ENCODE measurements at places on chromosomes 5 and 9. TPM values are rescaled to one million over a fixed set of nuclear protein-coding genes. Genes with fewer than 3 reads are reported as not detected.
A peak's percentile ranks its signal among the peaks of the same experiment; 100 is the strongest.

The SPINK6 gene
- not detected for total RNA-seq

- no peaks in the 10 kb centered on the region for H3K4me1 ChIP-seq
- DNase-seq: no peak
- no peak overlapping the region for H3K4me3 ChIP-seq
- H3K27me3 ChIP-seq: no peaks in the 10 kb centered on the region
- H3K36me3 ChIP-seq: no peaks in the 10 kb centered on the region
- no peak overlapping the region for H3K27ac ChIP-seq
Measured at GRCh38 chr9:13816837-13817236, 497.1 kb downstream of the NFIB start.

The APC gene
- total RNA-seq: 37.2 TPM

GRCh38 chr5:135895474-135896006 is at the start of gene IL9:
Gene IL9 (minus strand): TSS chr5:135895841. CDS start chr5:135895816, 25 bp downstream.
- H3K36me3 ChIP-seq: no peaks in the 10 kb centered on the region
- no peak for DNase-seq
- no peak within 1 kb of the TSS for H3K4me3 ChIP-seq
- H3K4me1 ChIP-seq: peaks cover 25% of the 10 kb centered on the region
- no peak within 1 kb of the TSS for H3K27ac ChIP-seq

DNA sequence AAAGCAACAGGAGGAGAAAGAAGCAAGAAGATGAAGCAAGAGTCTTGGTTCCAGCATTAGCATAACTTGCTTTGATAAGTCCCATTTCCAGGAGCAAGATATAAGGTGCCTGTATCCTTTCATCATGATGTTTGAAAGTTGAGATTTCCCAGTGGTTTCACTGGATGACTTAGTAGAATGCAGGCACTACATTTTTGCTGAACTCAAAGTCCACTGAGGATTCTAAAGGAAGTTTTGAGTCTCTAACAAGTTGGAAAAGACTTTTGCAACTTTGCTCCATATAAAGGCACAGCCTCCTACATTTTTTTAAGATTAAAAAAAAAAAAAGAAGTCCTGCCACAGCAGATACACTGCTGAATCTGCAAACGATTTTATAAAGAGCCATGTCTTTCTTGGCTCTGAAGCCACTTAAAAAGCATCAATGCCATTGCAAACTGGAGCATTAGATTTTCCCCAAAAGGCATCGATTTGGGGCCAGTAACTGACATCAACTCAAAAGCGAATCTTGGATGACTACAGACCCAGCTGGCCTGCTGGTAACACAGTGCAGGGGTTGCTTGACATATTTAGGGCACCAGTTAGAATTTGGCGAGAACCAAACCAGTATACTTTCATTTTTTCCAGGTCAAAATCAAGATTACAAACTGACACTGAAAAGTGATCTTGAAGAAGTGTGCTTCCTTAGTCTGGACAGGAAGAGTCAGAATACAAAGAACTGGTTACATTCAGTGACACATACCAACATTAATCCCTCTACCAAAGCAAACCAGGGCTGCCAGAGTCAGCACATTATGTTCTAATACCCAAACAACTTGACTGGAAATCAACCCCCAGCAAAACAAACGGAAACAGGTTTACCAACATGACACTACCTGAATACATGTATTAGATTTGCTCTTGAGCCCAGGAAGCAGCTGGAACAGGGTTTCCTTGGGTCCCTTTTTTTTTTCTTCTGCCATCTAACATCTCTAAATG is 39.1 kb upstream of the KCNV2 start:
- H3K27me3 ChIP-seq: no peaks in the 10 kb centered on the region
- no peak for DNase-seq
- no peaks in the 10 kb centered on the region for H3K36me3 ChIP-seq
- no peak overlapping the region for H3K27ac ChIP-seq

- no peak overlapping the region for H3K4me3 ChIP-seq
- no peaks in the 10 kb centered on the region for H3K4me1 ChIP-seq
- H3K27ac ChIP-seq: no peak overlapping the region
- H3K27me3 ChIP-seq: no peaks in the 10 kb centered on the region
- H3K36me3 ChIP-seq: no peaks in the 10 kb centered on the region
- no peak for DNase-seq
Measured at GRCh38 chr5:90483206-90483605, 8.5 kb downstream of the POLR3G start.

- H3K36me3 ChIP-seq: no peaks in the 10 kb centered on the region
- H3K27ac ChIP-seq: no peak overlapping the region
- H3K27me3 ChIP-seq: no peaks in the 10 kb centered on the region
- no peak overlapping the region for H3K4me3 ChIP-seq
Measured at GRCh38 chr9:136876476-136876875, 9.8 kb upstream of the TRAF2 start.

DNA sequence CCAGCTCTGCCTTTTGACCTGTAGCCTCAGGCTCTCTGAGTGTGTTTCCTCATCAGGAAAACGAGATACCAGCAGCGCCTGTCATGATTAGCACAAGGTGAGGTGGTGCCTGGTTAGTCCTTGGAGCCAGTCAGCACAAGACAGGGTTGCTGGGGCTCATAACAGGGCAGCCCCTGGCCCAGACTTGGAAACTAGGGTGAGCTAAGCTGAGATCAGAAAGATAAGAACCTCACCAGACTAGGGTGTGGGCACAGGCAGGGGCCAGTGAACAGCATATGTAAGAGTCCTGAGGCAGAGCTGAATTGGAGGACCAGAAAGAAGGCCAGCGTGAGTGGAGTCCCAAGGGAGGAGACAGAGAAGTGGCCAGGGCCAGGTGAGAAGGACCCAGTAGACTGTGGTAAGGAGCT is 42.7 kb upstream of the FUBP3 start:
- H3K27me3 ChIP-seq: peaks cover 36% of the 10 kb centered on the region
- no peaks in the 10 kb centered on the region for H3K36me3 ChIP-seq
- DNase-seq: no peak
- H3K4me3 ChIP-seq: no peak overlapping the region

- H3K27me3 ChIP-seq: no peaks in the 10 kb centered on the region
- no peak overlapping the region for H3K27ac ChIP-seq
Measured at GRCh38 chr5:111518777-111519176, 6.4 kb upstream of the STARD4 start.

The PLAC8L1 gene
- total RNA-seq: 0.46 TPM

GRCh38 chr9:122954253-122954691 is 13.5 kb downstream of the RABGAP1 start:
- DNase-seq: no peak
- no peak overlapping the region for H3K4me3 ChIP-seq
- no peaks in the 10 kb centered on the region for H3K36me3 ChIP-seq
- H3K27ac ChIP-seq: no peak overlapping the region
- peaks cover 7% of the 10 kb centered on the region for H3K4me1 ChIP-seq

DNA sequence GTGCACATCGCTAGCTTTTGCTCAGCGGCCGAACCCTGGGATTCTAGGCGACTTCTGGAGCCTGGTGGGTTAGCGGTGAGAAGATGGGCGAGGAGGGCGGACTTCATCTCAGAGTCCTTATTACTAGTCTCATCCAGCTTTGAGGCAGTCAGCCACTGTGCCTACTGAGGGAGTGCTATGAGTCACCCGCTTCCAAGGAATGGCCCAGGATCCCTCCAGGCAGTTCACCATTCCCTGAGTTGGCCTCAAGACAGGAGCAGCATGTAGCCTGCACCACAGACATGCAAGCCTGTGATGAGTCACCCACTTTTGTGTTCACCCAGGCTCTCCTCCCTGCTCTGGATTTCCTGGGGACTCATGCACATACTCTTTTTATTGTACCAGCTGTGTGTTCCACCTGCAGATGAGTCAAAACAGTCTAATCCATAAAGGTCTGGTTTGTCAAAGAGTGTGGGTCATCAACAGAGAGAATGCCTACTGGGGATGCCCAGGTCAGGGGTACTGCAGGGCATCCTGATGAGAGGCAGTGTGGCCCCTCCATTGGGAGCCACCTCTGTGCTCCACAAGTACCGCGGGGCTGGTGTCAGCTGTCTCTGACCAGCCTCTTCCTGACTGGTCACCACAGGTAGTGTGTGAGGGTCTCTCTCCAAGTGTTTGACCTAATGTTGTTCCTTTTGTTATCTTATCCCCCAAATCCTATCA is 20.2 kb downstream of the SLC22A5 start:
- H3K4me1 ChIP-seq: peaks cover 6% of the 10 kb centered on the region
- peak overlapping the region; percentile 71 for H3K27ac ChIP-seq
- H3K36me3 ChIP-seq: peaks cover 11% of the 10 kb centered on the region
- DNase-seq: no peak
- H3K4me3 ChIP-seq: no peak overlapping the region

The TRIM14 gene
- 5.0 TPM for total RNA-seq

- peaks cover 27% of the 10 kb centered on the region for H3K4me1 ChIP-seq
- no peaks in the 10 kb centered on the region for H3K27me3 ChIP-seq
- no peaks in the 10 kb centered on the region for H3K36me3 ChIP-seq
- peak; percentile 65 for DNase-seq
Measured at GRCh38 chr9:110192531-110193261, 15.3 kb downstream of the C9orf152 start.

GRCh38 chr9:2291980-2292704 is 277.0 kb downstream of the SMARCA2 start:
- DNase-seq: peak; percentile 75
- H3K4me1 ChIP-seq: no peaks in the 10 kb centered on the region
- H3K36me3 ChIP-seq: no peaks in the 10 kb centered on the region
- no peaks in the 10 kb centered on the region for H3K27me3 ChIP-seq
- no peak overlapping the region for H3K4me3 ChIP-seq

DNA sequence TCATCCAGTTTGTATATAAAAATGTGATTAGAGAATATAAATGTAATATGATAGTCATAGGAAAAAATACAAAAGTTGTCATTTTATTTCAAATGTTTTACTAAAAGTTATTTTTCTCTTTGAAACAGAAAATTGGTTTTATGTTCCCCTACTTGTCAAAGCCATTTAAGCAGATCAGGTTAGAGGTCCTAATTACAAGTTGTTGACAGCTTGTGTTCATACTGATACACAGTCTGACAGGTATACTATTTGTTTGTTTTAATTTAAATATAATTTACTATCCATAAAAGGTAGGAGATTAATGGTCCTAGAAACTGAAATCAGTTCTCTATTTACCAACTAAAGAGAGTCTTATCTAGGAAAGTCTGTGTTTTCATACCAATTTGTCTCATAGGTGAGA is 250.4 kb upstream of the TMEM161B start:
- H3K4me3 ChIP-seq: no peak overlapping the region
- H3K27ac ChIP-seq: no peak overlapping the region
- H3K4me1 ChIP-seq: no peaks in the 10 kb centered on the region
- no peak for DNase-seq
- no peaks in the 10 kb centered on the region for H3K27me3 ChIP-seq

The GABRG2 gene
- total RNA-seq: 0.46 TPM

The FOXD4L3 gene
- 0.21 TPM for total RNA-seq

The PPP2R2B gene
- total RNA-seq: 0.94 TPM

The KCTD16 gene
- 0.63 TPM for total RNA-seq

DNA sequence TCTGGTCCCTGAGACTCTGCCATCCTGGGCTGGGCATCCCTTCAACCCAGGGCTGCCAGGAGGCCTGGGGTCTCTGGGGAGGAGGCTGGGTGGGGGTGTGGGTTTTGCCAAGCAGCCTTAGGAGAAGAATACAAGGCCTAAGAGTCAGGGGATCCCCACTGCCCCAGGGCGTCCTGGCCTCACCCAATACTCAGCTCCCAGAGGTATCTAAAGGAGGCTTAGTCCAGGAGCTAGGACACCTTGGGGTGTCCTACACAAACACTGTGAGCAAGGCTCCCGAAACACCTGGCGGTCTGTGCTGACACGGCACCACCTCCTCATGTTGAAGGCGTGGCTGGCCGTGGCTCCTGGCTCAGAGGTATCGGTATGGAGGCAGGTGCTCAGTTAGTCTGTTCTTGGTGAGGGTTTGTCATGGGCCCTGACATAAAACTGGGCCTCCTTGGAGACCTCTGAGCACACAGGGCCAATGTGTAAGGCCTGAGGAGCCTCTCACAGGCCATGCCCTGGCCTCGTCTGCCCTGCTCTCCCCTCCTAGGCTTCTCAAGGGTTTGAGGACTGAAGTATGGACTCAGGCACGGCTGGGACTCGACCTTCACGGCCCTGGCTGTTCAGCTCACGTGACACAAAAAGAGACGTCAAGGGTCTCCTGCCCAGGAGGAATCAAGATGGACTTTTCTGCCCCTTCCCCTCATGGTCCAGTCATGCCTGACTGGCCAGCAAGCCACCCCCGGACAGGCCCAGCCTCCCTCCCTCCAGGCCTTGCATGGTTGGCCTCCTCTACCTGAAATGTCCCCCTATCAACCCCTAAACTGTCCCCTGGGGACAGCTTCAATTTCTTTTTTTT is 277.3 kb downstream of the FSTL4 start:
- H3K4me1 ChIP-seq: no peaks in the 10 kb centered on the region
- no peak overlapping the region for H3K27ac ChIP-seq
- DNase-seq: no peak

GRCh38 chr9:95516221-95516733 is 494 bp downstream of the PTCH1 start:
- no peak for DNase-seq
- H3K27me3 ChIP-seq: no peaks in the 10 kb centered on the region
- H3K4me1 ChIP-seq: peaks cover 6% of the 10 kb centered on the region
- H3K27ac ChIP-seq: no peak overlapping the region

DNA sequence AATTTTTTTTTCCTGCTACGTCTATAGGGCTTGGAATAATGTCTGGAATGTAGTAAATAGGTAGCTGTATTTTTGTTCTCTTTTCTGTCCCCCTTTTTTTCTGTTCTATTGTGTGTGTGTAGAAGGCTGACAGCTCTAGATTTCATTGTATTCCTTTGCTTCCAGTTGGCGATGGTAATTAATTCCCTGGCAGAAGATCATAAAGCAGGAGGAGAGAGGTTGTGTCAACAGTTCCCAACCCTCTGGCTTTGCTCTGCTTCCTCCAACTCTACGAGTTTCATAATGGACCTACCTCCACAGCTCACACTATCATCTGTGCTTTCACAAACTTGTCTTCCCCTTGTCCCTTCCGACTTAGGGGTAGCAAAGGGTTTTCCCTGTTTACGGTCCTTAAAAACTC is 117.9 kb upstream of the CDH18 start:
- H3K36me3 ChIP-seq: no peaks in the 10 kb centered on the region
- no peak for DNase-seq
- H3K27ac ChIP-seq: no peak overlapping the region
- H3K4me1 ChIP-seq: no peaks in the 10 kb centered on the region
- no peaks in the 10 kb centered on the region for H3K27me3 ChIP-seq

The OLFM1 gene
- total RNA-seq: 8.2 TPM

DNA sequence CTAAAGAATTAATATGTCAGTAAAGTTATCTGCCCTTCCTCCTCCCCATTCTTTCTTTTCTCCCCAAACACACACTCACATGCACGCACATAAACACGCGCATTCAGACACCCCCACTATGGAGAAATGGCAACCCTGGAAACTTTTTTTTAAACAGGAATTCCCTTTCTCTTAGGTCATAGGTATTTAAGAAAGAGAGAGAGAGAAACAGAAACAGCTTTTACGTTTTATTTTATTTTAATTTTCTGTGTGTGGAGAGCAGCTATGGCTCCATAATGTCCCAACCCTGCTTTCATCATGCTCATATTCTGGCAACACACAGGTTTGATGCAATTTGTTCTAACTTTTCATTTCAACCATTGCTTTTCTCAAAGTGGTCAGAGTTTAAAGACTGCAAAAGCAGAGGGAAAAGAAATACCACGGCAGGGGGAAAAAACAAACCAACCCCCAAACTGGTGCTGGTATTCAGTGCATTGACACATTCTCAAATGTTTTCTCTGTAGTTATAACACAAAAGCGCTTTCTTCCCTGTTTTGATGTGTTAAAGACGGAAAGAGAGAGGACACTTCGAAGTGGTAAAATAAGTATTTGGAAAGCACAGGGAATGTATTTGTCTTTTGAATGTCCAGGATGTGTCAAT is 126.0 kb upstream of the TMEM161B start:
- H3K27me3 ChIP-seq: peaks cover 44% of the 10 kb centered on the region
- no peak overlapping the region for H3K4me3 ChIP-seq
- no peak for DNase-seq
- no peaks in the 10 kb centered on the region for H3K4me1 ChIP-seq
- H3K27ac ChIP-seq: no peak overlapping the region
- no peaks in the 10 kb centered on the region for H3K36me3 ChIP-seq

All from lung (tissue), 17 donors.